T follicular helper cell (primary cell): ENCODE measurements at places on chromosomes 13 and 19.

DNA sequence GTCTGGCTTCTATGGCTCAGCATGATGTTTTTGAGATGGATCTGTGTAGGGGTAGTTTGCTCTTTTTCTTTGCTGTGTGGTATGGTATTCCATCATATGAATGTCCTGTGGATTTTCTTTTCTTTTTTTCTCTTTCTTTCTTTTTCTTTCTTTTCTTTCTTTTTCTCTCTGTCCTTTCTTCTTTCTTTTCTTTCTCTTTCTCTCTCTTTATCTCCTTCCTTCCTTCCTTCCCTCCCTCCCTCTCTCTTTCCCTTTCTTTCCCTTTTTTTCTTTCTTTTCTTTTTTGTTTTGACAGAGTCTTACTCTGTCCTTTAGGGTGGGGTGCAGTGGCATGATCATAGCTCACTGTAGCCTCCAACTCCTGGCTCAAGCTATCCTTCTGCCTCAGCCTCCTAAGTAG is 9.0 kb upstream of the HNRNPUL1 start:
- no peak for DNase-seq

DNA sequence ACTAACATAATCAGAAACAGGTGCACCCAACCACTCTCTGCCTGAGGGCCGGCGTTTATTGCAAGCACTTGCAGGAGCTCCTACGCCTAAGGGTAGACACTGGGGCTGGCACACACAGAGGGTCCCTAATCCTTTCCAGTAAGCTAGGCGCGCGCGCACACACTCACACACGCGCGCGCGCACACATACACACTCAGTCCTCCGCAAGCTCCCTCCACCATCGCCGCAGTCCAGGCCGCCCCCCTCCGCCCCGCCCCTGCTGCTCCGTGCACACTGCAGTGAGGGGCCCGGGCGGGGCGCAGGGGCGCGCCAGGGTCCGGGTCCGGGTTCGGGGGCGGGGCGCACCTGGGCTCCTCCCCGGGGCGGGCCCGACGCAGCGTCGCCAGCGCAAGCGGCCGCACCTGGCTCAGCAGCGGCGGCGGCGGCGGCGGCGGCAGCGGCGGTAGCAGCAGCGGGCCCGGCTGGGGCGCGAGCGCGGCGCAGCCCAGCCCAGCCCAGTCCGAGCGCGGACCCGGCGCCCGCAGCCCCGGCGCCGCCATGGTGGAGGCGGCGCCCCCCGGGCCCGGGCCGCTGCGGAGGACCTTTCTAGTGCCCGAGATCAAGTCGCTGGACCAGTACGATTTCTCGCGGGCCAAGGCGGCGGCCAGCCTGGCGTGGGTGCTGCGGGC is at the start of gene CAMSAP3:
Gene CAMSAP3, plus strand, starts transcription at position 398 of the 668 bp plus-strand sequence. Its CDS starts 140 bp downstream, at position 538.
- DNase-seq: no peak

GRCh38 chr13:73225990-73226389 is 167.2 kb downstream of the KLF5 start:
- DNase-seq: no peak

DNA sequence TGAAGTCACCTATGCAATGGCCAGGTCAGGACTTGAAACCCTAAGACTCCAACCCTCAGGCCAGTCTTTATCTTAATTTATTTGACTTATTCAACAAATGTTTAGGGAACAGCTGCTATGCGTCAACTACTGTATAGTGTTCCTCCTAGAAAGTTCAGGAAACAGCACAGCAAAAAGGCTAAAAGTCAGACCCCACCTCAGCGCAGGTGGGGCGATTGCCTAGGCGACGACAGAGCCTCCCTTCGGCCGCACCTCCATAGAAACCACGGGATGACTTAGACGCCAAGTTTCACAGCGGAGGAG is 502 bp downstream of the VRK3 start:
- no peak for DNase-seq

DNA sequence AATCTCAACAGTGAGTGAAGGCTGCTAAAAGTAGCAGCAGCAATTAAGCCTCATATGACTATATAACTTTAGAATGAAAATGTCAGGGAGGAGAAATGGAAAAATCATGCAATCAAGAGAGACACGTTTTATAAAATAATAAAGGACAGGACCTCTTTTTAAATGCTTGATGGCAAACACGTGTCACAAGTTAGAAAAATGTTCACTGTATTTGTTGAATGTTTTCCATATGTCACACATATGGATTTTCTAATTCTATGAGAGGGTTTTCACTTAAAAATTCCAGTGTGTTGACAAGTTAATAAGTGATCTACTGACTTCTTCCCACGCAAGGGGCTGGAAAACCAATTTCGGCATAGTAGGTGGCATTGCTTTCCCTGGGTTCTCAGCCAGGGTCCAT is 27.7 kb upstream of the KCTD12 start:
- no peak for DNase-seq

GRCh38 chr13:46899801-46900200 is 2.9 kb upstream of the HTR2A start:
- no peak for DNase-seq

- no peak for DNase-seq
Observed at GRCh38 chr19:14107581-14108461, 9.7 kb downstream of the PRKACA start.

- DNase-seq: no peak
Observed at GRCh38 chr19:38061294-38061693, 154.3 kb downstream of the SIPA1L3 start.

- no peak for DNase-seq
Observed at GRCh38 chr13:24085662-24086061, 74.9 kb upstream of the SPATA13 start.

GRCh38 chr19:33345163-33345562 is 28.3 kb upstream of the CEBPG start:
- DNase-seq: no peak

DNA sequence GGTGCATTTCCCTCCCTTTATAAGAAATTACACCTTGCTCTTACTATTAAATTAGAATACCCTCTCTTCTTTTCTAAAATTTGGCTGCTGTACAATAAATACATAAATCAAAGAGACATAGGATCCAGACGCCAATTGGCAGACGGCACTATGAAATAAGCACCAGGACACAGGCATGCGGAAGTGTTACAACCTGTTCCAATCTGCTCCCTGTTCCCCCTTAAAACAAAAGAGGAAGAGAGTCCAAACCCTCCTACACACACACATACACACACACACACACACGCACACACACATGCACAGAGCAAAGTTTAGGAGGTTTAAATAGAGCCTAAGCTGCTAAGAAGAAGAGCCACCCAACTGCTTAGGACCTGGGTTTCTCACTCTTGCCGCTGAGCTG is 75.6 kb upstream of the ZNF507 start:
- DNase-seq: no peak

- DNase-seq: no peak
Observed at GRCh38 chr13:94950303-94950702, 238.0 kb upstream of the SOX21 start.

- peak; percentile 58 for DNase-seq
Observed at GRCh38 chr19:50679177-50680125, 30.2 kb downstream of the C19orf81 start.

DNA sequence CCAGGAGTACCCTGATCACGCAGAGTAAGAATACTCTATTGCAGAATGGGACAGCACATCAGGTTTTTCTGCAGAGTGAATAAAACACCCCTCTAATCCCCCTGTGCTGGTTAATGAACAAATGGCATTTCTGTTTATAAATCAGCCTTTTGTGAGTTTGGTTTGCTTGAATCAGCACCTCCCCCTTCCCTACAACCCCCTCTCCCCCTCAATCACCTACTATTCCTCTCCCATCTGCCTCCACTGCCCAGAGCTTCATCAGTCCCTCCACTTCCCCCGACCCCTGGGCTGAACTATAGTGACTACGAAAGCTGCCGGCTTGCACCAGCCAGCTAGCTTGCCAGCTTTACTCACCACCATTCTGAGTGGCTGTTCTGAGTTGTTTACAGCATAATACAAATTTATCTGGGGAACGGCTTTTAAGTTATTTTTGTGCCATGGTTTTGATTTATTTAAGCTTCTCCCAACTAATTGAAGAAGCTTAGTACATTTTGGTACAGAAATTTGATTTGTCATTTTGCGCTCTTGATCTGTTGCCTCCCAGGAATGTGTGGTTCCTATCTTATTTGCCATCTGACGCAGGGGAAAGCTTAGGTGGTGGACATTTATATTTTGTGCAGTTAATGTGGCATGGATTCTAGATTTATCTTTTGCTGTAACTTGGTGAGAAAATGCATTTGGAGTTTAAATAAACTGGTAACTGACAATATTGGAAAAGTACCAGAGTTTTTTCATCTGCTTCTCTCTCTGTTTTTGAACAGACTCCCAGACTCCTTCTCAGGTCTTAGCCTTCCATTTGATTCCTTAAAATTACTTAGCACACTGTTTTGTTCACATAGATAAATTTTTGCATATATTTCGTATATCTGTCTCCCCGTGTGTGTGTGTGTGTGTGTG is 41.7 kb upstream of the WDFY2 start:
- DNase-seq: no peak

DNA sequence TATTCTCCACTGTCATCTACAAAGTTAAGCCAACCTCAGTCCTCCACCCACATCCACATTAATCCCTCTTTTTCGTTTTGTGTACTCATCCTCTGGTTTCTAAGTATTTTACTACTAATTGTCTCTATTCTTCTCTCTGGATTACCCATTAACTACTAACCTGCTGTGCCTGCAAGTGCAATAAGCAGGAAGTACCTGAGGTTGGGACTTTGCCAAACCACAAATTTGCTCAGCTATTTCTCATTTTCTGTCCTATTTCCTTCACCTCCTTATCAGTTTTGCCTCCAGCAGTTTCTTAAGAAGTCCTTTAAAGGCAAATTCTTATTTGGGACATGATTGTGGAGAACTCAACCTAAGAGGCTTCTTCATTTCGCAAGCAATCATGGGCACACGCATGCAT is 1708.9 kb downstream of the SLITRK5 start:
- no peak for DNase-seq

DNA sequence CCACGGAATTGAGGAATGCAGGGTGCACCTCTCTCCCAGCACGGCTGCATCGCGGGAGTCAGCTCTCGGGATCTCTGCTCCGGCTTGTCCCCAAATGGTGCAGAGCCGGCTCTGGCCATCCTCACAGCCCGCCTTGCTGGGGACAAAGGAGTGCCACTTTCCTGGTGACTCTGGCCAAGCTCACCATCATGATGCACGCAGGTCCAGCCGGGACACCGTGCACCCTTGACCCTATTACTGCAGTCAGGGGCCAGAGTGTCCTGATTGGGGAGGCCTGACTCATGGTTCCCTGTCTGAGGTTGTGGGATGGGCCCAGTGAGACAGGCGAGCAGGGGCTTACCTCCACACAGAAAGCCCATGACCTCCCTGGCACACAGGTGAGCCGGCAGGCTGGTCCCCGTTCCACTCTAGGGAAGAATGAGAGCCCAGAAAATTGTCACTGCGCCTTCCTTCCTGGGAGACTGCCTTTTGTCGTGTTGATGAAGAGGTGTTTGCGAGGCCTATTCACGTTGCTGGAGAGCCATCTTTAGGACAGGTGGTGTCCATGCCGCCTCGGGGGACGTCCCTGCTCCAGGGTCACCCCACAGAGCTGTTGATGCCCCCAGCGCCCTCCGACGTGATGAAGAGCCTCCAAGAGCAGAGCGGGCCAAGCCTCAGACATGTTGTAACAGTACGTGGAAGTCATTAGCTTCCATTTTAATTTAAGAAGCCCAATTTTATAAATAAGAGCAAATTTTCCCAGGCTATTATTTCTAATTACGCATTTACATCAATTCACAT is 18.5 kb upstream of the VSTM2B start:
- DNase-seq: no peak

GRCh38 chr13:29905845-29906244 is 55.4 kb upstream of the UBL3 start:
- DNase-seq: no peak

GRCh38 chr19:309206-309565 is 18.0 kb upstream of the PLPP2 start:
- no peak for DNase-seq

GRCh38 chr13:85771856-85772255 is 27.4 kb downstream of the SLITRK6 start:
- DNase-seq: no peak

DNA sequence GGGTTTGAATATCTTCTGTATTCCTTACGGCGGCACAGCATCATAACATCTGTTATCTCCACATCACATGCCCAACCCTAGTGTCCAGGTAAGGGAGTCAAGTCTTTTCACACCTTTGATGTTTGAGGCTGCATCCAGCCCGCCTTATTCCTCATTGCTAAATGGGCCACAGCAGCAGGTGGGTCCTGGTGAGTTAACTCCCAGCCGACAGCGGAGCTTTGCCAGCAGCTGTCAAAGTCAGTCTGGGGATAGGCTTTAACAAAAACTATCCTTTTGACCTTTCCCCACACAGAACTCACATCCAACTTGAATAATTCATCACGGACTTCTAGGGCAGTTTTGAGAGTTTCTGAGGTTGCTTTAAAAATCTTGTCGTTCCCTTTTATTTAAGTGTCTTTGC is 235.1 kb downstream of the DLEU7 start:
- no peak for DNase-seq

- DNase-seq: peak; percentile 96
Observed at GRCh38 chr19:1020868-1021425, at the start of gene TMEM259. Gene TMEM259 (minus strand): TSS chr19:1021123. CDS start chr19:1020996, 127 bp downstream.

- no peak for DNase-seq
Observed at GRCh38 chr19:29544656-29545360, 19.0 kb downstream of the VSTM2B start.

DNA sequence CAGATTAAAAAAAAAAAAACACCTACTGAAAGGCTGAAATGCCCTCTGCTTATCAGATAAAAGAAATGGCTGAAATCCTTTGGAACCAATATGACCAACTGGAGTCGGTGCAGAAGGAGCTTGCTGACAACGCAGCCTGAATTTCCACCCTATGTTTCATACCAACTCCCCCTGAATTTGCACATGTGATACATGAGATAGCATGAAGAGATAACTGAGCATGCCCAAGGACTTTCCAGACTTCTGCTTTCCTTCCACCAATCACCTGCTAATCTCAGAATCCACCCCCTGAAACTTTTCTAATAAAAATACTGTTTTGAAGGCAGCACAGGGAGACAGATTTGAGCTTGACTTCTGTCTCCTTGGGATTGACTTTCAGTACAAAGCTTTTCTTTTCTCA is 32.2 kb upstream of the WDFY2 start:
- no peak for DNase-seq

- DNase-seq: peak; percentile 21
Observed at GRCh38 chr13:29594710-29595379, 643 bp downstream of the SLC7A1 start.

DNA sequence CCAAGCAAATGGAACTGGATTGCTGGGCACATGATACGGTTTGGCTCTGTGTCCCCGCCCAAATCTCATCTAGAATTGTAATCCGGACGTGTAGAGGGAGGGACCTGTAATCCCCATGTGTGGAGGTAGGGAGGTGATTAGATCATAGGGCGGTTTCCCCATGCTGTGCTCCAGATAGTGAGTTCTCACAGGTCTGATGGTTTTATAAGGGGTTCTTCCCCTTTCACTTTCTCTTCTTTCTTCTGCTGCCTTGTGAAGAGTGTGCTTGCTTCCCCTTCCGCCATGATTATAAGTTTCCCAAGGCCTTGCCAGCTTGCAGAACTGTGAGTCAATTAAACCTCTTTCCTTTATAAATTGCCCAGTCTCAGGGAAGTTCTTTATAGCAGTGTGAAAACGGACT is 32.6 kb upstream of the MTIF3 start:
- DNase-seq: no peak
